ENCODE measurements at places on chromosomes 5 and 9.

- DNase-seq = no peak
These were observed 127.2 kb downstream of the ENTREP1 start for GRCh38 chr9:69452110-69452782.

- DNase-seq = no peak
These were observed 28.5 kb downstream of the MVB12B start for GRCh38 chr9:126354887-126355770.

DNA sequence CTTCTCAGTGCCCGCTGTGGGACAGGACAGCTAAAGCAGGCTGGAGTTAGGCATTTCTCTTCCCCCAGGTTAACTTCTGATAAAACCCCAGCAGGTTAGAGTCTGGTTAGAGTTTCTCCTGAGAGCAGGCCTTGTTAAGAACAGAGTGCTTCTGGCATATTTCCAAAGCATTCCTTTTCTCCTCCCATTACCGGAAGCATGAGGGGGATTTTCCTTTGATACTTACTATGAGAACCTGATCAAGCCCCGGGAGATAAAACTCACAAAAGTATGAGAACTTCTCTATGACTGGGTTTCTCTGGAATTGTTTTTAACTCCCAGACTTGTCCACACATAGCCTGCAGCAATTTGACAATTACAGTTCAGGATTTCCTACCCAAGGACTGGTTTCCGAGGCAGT, 77.4 kb upstream of the MAST4 start:
- DNase-seq = no peak

DNA sequence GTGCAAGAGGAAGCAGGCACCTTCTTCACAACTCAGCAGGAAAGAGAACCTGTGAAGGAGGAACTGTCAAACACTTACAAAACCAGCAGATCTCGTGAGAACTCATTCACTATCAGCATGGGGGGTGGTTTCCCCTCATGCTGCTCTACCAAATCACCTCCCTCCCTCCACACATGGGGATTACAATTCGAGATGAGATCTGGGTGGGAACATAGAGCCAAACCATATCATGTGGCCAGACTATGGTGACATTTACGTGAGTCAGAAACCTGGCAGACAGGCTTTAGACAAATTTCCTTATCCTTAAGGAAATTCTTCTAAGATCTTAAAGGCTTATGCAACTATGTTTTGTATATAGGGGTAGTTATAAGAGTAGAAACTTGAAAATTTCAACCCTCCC, 8.7 kb upstream of the AOPEP start:
- DNase-seq = no peak

DNA sequence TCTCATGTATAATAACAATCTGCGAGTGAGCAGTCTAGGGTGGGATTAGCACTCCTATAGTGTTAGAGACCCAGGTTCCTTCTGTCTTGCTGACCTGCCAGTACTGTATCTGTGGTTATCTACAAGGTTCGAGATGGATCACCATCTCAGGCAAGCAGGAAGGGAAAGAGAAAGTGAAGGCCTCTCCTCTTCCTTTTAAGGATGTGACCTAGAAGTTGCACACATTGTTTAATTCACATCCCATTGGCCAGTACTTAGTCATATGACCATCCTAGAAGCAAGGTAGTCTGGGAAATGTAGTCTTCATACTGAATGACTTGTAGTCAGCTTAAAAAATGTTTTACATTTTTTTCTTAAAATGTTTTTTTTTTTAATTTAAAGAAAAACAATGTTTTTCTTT, 168.6 kb downstream of the CARTPT start:
- no peak for DNase-seq

DNA sequence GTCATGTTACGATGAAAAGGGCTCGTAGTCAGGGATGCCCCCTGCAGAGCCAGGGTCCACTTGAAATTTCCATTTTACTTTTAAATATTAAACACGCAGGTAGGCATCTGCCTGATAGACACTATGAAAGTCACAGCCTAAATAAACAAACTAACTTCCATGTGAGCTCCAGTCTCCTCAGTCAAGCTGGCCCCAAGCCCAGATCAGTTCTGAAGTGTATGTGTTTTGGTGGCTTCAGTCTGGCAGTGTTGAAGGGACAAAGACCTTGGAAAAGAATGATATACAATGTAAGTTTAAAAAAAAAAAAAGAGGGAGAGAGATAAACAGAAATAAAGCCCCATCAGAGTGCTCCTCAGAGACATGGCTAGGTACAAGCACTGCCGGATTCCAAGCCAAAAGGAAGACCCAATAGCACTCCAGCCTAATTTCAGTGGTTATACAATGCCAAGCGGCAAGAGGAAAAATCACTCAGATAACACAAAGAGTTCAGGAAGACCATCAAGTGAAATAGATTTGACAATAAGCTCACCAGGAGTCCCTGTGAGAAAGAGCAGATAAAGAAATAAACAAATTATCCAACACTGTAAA, 181.0 kb downstream of the BNC2 start:
- no peak for DNase-seq

DNA sequence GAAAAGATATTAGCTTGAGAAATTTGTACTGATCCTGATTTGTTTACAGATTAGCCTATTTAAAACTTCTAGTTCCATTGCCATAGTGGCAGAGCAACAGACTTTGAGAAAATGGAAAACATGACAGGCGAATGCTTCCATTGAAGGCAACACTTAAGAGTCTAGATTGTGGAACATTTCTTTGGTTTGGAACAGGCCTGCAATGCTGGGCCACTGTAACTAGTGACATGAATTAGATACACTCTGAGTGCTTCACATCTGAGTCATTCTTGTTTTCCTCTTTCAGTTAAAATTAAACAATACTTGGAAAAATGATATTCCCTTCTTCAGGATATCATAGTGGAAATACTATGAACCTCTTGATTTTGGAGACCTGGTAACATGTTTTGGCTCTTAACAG, 453.6 kb upstream of the TUSC1 start:
- no peak for DNase-seq

GRCh38 chr5:13529300-13529699, 415.2 kb downstream of the DNAH5 start:
- no peak for DNase-seq

DNA sequence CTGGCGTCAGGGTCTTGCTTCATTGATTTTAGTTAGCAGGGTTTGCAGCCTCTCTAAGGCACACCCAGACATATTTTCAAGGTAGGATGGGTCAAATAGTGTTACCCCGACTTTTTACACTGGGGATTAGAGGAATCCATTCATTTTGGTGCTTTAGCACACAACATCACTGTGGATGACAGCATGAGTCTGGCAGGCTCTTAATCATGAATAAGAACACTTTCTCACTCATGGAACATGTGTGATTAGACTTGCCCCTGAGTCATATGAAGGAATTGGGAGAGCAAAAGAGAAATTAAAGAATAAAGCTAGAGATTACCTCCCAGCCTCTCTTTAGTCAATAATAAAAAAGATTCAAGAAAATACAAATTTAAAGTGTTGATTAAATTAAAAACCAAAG, 175.6 kb downstream of the SEMA5A start:
- DNase-seq = no peak

DNA sequence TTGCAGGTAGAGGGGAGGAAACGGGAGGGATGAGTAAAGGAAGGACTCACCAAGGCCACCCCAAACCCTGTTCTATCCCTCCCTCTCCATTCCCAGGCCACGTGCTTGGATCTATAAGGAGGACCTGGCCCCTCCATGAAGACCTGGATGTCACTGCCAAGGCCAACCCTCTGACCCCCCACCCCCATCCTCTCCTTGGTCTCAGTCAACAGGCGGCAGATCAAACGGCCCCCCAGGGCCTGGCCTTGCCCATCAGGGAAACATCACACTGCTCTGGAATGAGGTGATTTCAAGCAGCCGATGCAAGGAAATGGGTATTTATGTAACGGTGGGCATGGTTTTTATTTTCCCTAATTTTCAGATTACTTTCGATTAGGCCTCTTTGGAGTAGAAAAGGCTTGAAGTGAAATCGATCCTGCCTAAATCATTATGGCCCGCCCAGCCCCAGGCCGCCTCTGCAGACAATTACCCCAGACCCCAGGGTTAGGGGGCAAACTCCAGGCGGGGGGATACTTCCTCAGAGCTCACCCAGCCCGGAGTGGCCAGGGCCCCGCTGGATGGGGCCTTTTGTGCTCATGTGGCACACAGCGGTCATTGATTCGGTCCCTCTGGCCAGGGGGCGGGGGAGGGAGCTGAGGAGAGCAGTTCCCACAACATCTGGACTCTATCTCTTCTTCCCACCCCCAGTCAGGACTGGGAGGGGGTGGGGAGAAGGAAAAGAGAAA, 125.3 kb downstream of the PHF2 start:
- DNase-seq = no peak

GRCh38 chr5:37111426-37112382, 137.5 kb downstream of the CPLANE1 start:
- no peak for DNase-seq

DNA sequence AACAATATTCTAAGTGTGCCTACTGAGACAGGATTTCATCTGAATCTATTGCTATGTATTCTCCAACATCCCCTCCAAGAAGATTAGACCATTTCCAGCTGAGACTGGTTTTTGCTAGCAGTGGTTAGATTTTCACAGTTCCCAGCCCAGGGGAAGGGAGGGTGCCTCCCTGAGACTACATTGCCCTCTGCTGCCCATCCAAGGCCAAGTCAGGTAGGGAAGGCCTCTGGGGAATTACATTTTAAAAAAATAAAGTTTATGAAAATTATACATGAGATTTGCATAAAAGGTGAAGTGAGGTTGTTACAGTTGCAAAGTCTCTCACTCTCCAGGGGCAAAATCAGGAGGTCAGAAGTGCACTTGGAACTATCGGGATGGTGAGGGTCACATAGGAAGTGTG, 28.0 kb upstream of the SYK start:
- DNase-seq = no peak

DNA sequence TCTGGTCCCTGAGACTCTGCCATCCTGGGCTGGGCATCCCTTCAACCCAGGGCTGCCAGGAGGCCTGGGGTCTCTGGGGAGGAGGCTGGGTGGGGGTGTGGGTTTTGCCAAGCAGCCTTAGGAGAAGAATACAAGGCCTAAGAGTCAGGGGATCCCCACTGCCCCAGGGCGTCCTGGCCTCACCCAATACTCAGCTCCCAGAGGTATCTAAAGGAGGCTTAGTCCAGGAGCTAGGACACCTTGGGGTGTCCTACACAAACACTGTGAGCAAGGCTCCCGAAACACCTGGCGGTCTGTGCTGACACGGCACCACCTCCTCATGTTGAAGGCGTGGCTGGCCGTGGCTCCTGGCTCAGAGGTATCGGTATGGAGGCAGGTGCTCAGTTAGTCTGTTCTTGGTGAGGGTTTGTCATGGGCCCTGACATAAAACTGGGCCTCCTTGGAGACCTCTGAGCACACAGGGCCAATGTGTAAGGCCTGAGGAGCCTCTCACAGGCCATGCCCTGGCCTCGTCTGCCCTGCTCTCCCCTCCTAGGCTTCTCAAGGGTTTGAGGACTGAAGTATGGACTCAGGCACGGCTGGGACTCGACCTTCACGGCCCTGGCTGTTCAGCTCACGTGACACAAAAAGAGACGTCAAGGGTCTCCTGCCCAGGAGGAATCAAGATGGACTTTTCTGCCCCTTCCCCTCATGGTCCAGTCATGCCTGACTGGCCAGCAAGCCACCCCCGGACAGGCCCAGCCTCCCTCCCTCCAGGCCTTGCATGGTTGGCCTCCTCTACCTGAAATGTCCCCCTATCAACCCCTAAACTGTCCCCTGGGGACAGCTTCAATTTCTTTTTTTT, 277.3 kb downstream of the FSTL4 start:
- DNase-seq = no peak

DNA sequence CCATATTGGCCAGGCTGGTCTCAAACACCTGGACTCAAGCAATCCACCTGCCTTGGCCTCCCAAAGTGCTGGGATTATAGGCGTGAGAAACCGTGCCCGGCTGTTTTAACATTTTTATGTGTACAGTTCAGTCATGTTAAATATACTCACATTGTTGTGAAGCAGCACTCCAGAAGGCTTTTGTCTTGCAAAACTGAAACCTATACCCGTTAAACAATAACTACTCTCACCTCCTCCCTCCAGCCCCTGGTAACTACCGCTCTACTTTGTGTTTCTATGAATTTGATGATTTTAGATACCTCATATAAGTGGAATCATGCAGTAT, 23.1 kb upstream of the SHB start:
- DNase-seq = no peak

DNA sequence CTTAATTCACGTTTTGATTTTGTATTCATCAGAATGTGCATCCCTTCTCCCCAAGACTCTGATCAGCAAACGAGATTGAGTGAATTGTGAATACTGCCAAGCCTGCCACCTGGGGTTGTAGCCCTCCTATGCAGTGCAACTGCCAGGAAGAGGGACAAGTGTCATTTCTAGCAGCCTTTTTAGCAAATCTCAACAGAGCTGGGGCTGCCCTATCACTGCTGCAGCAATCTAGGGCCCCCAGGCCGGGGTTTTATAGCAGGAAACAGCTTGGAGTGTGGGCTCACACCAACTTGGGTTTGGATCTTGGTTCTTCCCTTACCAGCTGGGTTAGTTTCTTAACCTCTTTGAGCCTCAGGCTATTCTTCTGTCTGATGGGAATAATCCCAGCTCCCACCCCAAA, 4.0 kb downstream of the CSF1R start:
- DNase-seq = no peak

DNA sequence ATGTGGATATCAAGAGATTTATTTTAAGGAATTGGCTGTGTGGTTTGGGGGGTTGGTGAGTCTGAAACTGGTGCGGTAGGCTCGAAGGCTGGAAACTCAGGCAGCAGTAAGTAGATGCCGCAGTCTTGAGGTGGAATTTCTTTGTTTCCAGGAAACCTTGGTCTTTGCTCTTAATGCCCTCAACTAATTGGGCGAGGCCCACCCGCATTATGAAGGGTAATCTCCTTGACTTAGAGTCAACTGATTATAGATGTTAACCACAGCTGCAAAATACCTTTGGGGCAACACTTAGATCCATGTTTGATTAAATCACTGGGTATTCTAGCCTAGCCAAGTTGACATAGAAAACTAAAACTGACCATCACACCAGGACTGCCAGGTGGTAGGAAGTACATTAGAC, 83.8 kb downstream of the ANKRD33B start:
- DNase-seq = no peak

GRCh38 chr9:94449486-94449885, 105.4 kb upstream of the PCAT7 start:
- no peak for DNase-seq

GRCh38 chr5:129978270-129978669, 74.0 kb downstream of the CHSY3 start:
- DNase-seq = no peak

GRCh38 chr9:99699396-99699795, 122.3 kb upstream of the NR4A3 start:
- no peak for DNase-seq

DNA sequence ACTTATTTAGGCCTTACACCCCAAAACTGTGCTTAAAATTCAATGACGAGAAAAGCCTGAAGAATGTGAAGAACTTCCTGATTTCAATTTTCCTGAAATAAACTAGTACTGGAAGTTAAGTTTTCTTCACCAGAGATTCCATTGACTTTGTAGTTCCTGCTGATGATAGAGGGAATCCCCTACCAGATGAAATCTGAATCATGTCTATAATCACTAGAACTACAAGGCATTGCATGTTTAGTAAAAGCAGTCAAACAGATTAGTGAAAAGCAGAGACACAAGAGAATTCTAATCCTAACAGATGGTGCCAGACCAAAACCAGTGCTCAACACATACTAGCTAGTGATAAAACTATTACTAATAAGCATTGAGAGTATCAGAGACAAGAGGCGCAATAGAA, 130.0 kb downstream of the PDE4D start:
- DNase-seq = no peak

Data from activated CD8-positive, alpha-beta memory T cell treated with anti-CD3 and anti-CD28 coated beads for 1 hour (primary cell).